NCI-H82 (cell line): ENCODE measurements at places on chromosomes 5 and 9.

DNA sequence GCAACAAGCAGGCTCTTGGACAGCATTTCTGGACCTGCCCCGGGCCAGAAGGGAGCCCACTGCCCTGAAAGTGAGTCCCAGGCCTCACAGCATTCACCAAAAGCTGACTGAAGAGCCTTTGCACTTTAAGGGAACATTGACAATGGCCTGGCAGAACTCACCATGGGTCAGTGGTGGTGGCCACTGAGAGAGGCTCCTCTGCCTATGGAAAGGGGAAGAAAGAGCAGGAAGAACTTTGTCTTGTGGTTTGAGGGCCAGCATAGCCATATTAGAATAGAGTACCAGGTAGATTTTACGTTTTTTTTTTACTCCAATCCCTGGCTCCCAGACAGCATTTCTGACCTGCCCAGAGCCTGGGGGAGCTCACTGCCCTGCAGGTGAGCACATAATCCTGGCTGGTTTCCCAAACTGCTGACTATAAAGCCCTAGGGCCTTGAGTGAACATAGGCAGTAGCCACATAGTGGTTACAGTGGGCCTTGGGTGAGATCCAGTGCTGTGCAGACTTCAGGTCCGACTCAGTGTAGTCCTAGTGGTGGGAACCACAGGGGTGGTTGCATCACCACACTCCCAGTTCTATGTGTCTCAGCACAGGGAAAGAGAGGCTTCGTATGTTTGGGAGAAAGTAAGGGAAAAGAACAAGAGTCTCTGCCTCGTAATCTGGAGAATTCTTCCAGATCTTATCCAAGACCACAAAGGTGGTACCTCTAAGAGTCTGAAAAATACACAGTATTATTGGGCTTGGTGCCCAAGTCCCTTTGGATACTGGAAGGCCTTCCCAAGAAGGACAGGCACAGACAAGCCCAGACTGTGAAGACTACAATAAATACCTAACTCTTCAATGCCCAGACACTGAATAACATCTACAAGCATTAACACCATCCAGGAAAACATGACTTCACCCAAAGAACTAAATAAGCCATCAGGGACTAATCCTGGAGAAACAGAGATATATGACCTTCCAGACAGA is 89.5 kb downstream of the TSSK1B start:
- DNase-seq, result no peak

- no peak for DNase-seq
Observed at GRCh38 chr5:76113103-76113502, 29.9 kb downstream of the SV2C start.

DNA sequence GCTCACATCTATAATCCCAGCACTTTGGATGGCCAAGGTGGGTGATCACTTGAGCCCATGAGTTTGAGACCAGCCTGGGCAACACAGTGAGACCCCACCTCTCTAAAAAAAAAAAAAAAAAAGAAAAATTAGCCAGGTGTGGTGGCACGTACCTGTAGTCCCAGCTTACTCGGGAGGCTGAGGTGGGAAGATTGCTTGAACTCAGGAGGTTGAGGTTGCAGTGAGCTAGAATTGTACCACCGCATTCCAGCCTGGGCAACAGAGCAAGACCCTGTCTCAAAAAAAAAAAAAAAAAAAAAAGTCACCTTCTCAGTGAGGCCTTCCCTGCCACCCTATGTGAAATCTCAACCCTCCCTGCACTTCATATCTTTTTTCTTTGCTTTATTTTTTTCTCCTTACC is 14.0 kb upstream of the SEPTIN8 start:
- DNase-seq, result no peak

DNA sequence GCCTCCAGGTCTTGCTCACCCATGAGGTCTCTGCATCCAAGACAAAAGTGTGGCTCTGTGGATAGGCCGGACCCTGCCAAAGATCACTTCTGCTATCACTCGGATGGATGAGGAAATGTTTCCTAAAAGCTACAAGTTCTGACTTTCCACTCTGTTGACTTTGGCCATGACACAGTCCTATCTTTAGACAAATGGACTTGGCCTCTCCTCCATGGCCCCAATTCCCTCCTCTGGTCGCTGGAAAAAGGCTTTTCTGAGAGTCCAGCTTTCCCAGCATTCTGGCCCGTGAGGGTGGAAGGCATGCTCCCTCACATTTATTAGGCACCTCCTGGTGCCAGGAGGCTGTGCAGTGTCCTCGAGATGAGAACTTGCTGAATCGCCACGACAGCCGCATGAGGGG is 83.1 kb downstream of the COL27A1 start:
- no peak for DNase-seq
